ENCODE measurements at places on chromosomes 2 and 18.
A peak's percentile ranks its signal among the peaks of the same experiment; 100 is the strongest.

DNA sequence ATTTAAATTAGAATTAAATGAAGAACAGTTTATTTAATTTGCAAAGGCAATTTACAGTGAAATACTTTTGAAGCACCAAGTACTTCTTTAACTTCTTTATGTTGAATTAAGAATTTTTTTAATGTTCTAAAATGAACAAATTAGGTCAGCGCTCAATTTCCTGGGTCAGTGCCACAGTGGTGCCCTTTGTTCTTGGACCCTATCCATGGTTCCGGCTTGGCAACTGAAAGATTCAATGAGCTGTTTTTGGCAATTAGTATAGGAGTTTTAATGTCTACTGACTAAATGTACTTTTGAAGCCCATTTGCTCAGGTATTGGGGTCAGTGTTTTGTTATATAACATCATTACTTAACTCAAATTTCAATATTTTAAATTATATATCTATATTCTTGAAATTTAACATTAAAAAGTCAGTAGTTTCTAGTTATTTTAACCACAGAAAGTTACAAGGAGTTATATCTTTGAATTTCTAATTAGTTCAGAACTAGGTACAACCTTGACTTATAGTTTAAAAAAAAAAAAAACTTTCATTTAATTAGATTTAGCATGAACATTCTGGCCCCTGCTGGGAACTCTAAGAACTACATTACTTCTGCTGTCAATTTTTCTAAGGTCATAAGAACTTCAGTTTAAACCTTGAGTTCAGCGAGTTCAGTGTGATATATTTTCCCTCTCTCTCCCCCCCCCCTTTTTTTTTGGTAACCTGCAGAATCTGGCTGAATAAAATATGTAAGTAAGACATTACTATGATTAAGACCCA is 7.6 kb upstream of the MSTN start:
- no peak for DNase-seq

DNA sequence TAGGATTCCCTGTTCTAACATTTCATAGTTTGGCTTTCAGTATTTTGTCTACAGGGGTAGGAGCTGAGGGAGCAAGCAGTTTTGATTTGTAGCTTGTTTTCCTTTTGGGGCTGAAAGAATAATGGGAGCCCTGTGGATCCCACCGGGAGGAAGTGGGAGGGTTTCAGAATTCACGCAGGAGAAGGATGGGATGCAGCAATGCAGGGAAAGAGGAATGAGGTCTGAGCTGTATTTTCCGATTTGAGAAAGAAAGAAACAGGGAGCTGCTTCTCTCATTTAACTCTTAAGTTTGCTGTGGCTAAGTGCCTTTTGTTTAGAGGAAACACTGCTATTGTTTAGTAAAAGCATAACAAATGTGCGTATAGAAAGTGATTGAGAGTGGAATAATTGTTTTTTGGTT is 141.0 kb downstream of the ADCYAP1 start:
- no peak for DNase-seq

- DNase-seq, result no peak
Measured at GRCh38 chr18:58168993-58169392, 125.0 kb downstream of the NEDD4L start.

DNA sequence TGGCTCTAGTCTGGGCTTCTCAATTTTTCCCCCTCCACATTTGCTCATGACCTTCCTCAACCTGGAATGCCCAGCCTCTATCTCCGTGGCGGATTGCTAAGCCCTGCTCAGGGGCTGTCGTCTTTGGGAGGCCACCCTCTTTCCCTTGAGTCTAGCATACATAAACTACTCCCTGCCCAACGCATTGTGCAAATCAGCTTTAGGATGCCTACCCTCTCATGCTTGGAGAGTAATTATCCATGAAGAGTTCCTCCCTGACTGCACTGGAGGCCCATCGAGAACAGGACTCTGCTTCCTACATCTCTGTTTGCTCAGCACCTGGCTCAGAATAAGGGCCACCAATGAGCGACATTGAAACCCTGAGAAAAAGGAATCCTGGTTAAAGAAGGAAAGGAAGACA is 53.7 kb upstream of the NPAS2 start:
- no peak for DNase-seq

- DNase-seq, result no peak
Measured at GRCh38 chr18:28729321-28729720, 552.4 kb upstream of the CDH2 start.

DNA sequence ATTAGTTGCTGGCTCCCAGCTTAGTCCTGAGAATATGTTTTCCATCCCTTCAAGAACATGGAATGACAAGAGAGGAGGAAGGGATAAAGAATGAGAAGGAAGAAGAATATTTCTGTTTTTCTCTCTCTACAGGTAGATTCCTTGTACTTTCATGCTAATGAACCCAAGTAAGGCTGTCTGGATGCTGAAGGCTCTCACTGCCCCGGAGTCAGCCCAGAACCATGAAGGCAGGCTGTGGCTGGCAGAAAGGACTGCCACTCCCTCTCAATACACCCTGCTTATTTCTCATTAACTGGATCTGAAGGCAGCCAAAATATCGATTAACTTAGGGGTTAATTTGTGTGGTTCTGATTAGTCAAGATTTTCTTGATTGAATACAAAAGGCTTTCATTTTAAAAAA is 93.1 kb upstream of the NPAS2 start:
- DNase-seq, result no peak

GRCh38 chr2:69509011-69509749 is 71.9 kb upstream of the NFU1 start:
- DNase-seq, result no peak

DNA sequence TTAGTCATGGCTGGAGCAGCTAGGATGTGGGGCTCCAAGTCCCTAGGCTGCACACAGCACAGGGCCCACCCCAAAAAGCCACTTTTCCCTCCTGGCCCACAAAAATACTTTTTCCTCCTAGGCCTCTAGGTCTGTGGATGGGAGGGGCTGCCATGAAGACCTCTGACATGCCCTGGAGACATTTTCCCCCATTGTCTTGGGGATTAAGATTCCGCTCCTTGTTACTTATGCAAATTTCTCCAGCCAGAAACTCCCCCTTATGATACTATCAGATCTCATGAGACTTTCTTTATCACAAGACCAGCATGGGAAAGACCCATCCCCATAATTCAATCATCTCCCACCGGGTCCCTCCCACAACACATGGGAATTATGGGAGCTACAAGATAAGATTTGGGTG is 125.9 kb downstream of the ESCO1 start:
- DNase-seq, result no peak

- peak; percentile 15 for DNase-seq
Measured at GRCh38 chr2:173448938-173449471, 94.3 kb downstream of the CDCA7 start.

DNA sequence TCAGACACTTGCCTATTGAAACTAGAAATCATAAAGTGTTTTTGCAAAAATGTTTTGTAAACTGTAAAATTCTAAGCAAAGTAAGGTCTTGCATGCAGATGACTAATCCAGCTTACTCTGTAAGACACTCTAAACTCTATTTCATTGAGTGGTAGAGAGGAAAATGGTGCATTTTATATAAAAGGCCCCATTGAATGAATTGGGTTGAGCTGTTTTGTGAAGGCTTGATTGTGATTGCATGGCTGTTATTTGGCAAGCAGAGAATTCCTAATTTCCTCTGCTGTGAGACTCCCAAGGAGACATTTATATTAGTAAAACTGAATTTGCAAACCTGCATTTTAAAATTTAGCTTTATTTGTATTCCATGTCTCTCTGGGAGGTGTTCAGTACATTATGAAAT is 234.5 kb downstream of the PARD3B start:
- no peak for DNase-seq

DNA sequence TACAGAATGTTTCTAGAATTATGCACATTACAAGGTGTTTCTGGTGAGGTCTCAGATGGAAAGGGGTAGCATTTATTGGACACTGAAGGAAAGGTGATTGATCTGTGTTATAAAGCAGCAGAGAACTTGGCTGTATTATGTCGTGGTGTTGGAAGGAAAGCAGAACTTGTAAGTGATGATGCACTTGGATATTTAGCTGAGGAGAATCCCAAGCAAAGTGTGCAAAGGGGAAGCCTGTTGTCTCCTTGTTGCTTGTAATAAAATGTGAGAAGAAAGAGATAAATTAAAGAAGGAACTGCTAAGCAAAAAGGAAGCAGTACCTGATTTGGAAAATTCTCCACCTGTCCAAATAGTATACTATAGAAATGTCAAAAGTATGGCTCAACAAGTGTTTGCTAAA is 12.2 kb upstream of the SCYGR5 start:
- no peak for DNase-seq

GRCh38 chr2:13522917-13523821 is 806.4 kb downstream of the TRIB2 start:
- no peak for DNase-seq

GRCh38 chr18:53056064-53056463 is 716.1 kb downstream of the DCC start:
- no peak for DNase-seq

DNA sequence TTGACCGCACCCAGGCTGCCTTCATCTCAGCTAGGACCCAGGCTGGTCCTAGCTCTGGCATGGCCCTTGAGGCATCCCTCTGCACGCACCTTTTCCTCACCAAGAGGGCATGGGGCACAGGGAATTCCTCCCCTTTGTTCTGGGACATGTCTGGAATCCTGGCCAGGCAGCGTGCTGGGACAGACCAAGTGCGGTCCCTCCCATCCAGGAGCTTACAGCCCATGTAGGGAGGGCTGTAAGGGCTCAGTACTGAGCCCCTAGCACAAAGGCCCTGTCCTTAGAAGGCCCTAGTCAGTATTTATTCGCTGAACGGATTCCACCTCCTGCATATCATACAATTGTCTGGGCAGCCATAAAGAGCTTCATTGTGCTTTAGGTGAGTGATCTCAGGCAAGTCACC is 3.0 kb downstream of the TMEM37 start:
- DNase-seq, result no peak

GRCh38 chr2:215973954-215974699 is 39.2 kb downstream of the MREG start:
- DNase-seq, result no peak

DNA sequence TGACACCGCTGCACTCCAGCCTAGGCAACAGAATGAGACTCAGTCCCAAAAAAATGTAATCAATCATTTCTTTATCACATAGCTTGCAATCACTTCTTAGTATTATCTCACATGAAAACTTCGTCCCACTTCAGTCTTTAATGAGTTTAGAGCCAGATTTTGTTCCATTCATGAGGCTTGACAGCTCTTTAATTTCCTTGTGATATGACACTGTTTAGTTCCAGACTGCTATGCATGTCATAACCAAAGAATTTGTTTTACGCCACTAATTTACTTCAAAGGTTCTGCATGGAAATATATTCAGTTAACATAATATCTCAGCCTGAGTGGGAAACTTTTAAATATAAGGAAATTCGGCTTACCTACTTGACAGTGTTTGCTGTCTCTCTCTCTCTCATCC is 113.1 kb downstream of the ZNF532 start:
- no peak for DNase-seq

DNA sequence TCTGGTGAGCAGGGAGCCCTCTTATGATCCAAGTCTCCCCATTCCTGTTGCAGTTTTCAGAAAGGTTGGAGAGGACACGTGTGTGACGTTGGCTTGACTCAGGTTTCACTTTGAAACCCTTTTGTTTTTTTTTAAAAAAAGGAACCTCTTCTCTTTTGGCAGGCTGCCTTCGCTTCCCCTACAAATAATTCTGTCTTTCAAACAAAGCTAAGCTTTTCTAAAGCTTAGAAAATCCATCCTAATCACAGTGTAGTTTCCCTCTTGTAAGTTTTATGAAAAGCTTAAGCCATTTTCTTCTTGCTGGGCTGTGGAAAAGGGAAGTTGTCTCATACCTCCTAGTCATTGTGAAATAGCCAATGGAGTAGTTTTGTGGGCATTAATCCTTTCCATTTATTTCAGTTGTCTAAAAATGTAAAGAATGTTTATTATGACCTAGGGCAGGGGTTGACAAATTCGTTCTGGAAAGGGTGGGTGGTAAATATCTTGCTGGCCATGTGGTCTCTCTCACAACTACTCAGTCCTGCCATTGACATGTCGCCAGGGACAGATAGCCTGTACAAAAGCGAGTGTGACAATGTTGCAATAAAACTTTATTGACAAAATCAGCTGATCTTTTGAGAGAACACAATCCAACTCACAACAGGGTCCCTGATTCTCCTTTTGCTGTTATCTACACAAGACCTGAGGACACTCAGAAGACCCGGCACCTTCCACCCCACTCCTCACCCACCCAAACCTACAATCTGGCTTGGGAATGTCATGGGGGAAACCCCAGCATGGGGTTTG is 878.8 kb downstream of the RNF144A start:
- DNase-seq, result no peak

- no peak for DNase-seq
Measured at GRCh38 chr18:21331065-21331464, 89.0 kb downstream of the GREB1L start.

DNA sequence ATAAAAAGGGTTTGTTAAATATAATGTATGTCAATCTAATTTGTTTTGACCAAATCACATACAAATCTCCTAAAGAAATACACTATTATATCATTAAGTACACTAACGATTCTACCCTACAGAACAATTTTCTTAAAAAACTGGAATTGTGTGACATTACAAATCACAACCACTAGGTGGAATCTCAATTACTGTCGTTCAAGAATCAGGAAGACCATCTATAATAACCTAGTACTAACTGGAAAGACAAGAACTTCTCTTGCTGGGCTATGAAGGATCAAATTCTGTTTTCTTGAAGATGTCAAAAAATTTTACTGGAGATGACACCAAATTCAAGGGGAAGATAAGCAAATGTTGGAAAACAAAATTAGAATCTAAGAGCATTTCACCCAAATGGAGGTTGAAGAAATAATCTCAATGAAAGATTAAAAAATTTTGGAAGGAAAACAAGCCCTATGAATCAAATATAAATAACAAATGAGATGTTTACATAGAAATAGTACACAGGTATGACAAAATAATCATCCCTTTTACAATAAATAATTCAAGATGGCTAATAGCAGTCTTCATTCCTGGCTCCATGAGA is 110.9 kb downstream of the STK39 start:
- DNase-seq, result no peak

DNA sequence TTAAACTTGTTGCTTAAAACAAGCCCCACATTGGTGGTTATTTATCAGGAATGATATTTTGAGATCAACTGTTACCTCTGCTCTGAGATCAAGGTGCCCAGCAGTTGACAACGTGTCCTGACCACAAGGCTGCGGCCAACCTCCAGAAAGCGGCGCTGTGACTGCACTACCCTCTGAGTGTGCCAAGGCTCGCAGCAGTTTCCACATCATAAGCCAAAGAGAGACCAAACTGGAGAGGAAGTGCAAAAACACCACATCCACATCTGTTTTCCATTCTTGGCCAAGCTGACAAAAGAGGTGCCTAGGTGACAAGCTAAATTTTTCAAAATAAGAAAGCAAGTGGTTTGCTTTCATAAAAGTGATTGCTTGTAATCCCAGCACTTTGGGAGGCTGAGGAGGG is 410.8 kb upstream of the POU3F3 start:
- no peak for DNase-seq

GRCh38 chr2:76197428-76197827 is 486.7 kb upstream of the GCFC2 start:
- DNase-seq, result no peak

GRCh38 chr2:235740821-235741220 is 247.0 kb downstream of the AGAP1 start:
- no peak for DNase-seq

Measured in activated T-cell treated with anti-CD3 and anti-CD28 coated beads for 4 hours (primary cell).